ENCODE measurements at places on chromosomes 6 and 20.

GRCh38 chr6:50992232-50992631, 173.6 kb downstream of the TFAP2B start:
- DNase-seq, result no peak

DNA sequence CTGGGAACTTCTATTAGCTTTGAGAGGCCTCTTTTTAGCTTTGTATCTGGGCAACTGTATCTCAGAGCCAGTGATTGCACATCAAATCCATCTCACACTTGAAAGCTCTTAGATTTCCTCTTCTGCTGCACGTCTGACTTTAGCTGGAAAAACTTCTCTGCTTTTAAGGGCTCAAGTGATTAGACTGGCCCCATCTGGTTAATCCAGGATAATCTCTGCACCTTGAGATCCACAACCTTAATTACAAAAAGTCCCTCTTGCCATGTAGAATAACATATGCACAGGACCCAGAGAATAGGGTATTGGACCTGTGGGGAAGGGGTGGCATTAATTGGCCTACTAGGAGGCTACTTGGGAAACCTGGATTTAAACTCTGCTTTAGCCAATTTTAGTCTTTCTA, 24.2 kb downstream of the KLHL31 start:
- no peak for DNase-seq

DNA sequence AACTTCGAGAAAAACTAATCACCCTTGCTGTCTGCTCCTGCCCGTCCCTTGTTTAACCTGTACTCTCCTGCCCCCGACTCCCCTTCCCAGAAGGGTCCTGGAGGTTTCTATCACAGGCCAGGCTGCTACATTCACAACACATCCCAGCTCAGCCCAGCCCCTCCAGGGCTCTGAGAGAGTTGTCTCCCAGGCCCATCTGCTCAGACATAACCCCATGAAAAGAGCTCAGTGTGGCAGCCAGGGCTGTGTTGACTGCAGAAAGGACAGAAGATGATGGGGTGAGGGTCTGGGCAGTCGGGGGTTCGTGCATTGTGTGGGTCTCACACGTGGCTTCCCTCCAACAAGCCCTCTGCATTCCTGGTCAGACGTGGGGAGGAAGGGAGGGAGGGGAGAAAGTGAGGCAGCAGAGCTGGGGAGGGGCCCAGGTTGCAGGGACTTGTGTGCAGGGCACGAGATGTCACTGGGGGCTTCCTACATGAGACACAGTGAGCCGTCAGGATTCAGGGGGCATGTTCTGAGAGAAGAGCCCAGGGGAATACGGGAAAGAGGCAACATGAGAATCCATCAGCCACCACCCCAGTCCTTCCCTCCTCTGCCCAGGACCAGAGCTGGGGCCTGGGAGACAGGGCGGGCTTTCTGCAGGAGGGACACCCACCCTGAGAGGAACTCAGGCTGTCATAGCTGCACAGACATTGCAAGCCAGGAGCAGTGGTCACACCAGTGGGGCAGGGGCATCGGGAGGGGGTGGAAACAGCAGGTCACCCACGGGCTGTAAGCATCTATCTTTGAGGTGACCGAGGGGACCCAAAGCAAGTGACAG, 372.9 kb downstream of the PREX1 start:
- DNase-seq, result no peak

GRCh38 chr20:60867589-60867988, 384.5 kb upstream of the CDH4 start:
- DNase-seq, result no peak

- no peak for DNase-seq
Observed at GRCh38 chr6:35140639-35141006, 516 bp downstream of the TCP11 start.

DNA sequence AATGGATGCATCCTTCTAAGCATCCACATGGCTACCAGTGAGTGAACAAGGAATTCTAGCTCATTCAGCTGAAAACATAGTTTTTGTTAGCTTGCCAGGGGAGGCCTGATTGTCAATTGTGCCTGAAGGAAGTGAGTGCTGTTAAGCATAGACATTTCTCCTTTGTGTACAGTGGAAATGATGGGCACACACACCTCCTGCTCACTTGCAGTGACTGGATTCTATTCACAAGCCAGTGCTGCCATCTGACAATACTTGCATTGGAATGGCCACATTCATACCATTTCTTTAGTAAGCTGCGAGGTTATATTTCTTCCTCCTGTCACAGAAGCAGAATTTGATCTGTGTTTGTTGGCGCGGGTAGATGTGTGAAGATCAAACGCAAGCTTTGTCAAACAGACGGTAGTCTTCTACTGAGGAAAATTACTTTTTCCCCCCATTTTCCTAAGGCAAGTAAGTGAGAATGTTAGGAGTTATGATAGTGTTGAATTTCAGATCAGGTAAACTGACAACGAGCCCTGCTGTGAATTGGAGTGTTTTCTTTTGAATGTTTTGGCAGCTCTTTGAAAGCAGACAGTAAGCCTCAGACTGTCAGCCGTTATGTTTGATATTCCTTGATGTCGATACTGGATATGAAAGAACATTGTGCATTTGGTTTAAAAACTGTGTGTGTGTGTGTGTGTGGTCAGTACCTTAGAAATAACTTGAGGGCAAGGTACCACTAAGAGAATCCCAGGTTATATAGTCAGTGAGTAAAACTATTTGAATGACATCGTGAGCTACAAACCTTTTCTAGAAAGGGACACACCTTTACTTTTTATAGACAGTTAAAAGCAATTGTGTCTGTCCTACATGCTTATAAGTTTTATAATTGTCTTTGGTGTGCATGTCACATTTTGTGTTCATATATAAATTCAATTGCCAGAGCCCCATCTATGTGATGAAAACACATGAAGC, 84.2 kb upstream of the BMP2 start:
- no peak for DNase-seq

GRCh38 chr6:138555421-138555988, 56.2 kb upstream of the NHSL1 start:
- no peak for DNase-seq

GRCh38 chr6:53761036-53761435, 33.8 kb upstream of the LRRC1 start:
- no peak for DNase-seq

GRCh38 chr6:32954986-32955802, 2.3 kb upstream of the HLA-DMA start:
- DNase-seq, result peak; percentile 48

GRCh38 chr6:70857387-70858077, 99.3 kb downstream of the B3GAT2 start:
- no peak for DNase-seq

DNA sequence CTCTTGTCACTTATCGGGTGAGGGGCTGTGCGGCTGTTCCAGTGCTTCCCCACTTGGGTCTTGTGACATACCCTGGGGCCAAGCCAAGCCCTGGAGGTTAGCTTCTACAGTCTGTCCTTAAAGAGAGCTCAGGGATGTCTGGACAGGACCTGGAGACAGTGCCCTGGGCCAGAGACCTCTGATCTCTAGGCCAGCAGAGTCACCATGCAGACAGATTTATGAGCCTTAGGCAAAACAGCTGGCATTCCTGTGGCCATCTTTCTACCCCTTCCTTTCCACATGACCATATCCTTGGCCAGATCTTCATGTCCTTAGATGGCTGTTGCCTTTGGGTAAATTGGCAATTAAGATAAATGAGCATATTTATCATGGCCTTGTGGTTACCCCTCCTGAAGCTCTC, 678.6 kb downstream of the MAFB start:
- DNase-seq, result no peak

DNA sequence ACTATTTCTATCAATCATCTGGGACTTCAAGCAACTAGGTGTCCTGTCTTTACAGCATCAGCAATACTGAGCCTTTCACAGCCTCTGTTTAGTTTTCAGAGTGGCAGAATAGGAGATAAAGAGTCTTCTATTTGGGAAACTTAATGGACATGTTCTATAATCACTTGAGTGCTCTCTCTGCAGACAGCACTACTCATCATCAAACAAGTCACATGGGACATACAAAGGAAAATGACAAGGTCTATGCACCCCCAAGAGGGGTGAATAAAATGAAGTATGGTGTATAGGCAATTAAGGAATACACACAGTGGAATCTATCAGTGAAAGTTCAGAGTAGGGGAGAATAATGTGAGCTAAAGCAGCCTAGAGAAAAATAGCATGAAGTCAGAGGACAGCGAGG, 237.8 kb upstream of the THEMIS start:
- no peak for DNase-seq
